ENCODE measurements at places on chromosomes 5 and 9. TPM values are rescaled to one million over a fixed set of nuclear protein-coding genes. Genes with fewer than 3 reads are reported as not detected.

DNA sequence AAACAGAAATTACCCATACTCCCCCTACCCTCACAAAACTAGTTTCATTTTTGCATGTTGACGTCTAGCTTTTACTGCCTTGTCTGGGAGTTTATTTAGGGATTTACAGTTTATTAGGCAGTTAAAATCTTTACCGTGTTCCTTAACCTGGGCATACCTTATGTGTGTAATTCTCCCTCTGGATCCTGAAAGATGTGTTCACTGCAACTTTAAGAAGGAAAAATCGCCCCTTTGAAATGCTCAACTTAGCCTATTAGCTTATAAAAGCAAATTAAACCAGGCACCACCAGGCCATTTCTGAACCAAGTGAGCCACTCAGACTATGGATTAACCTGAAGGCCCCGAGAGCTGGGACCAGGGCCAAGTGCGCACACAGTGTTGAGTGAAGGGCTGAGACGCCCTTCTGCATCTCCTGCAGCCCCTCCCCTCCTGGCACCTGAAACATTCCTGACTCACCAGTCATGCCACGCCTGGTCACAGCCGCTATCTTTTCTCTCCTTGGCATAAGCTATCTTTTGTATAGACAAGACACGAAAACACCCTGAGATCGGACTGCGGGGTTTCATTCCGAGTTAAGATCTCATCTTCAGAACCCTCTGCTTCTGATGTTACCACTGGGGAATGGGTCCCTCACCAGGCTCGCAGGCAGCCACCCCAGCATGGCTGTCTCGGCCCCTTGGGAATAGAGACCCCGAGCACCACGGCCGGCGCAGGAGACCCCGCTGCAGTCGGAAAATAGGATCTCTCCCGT, 111.9 kb downstream of the ROR2 start:
- DNase-seq = peak; percentile 81

COL23A1 gene
- total RNA-seq = 0.96 TPM

GRCh38 chr5:74953937-74954720, 87.9 kb upstream of the FAM169A start:
- no peak for DNase-seq

- DNase-seq = peak; percentile 91
These were observed 9.4 kb upstream of the SLC6A7 start for GRCh38 chr5:150180241-150181026.

CEMIP2 gene
- total RNA-seq = 116 TPM

Measured in umbilical cord (tissue), 2 donors.